HCT116 (cell line): ENCODE measurements at places on chromosomes 7 and 10. TPM values are rescaled to one million over a fixed set of nuclear protein-coding genes. Genes with fewer than 3 reads are reported as not detected.

- H3K27me3 ChIP-seq = no peaks in the 10 kb centered on the region
- no peaks in the 10 kb centered on the region for H3K4me1 ChIP-seq
- no peak for DNase-seq
- H3K36me3 ChIP-seq = no peaks in the 10 kb centered on the region
These were observed 482.5 kb downstream of the GLRX3 start for GRCh38 chr10:130618647-130619046.

DNA sequence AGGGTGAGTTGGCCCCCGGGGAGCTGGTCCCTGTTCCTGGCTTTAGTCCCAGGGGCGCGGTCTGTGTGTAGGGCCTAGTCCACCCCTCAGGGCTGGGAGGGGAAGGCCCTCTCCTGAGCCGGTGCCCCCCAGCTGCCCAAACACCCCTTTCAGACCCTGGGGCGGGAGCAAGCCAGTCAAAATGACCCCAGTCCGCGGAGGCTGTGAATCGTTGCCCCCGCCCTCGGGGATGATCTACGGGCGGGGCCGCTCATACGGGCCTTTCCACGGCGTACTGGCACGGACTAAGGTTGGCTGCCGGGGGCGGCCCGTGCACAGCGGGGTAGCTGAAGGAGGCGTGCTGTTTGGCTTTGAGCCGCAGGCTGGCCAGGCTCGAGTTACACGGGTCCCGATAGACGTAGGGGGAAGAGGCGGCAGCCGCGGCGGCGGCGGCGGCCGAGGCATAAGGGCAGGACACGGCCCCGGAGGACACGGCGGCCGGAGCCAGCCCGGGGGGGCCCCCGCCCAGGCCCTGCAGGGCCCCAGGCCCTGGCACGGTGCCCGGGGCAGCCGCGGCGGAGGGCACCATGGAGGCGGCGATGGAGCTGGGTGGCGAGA lies 4.3 kb downstream of the ELOVL3 start:
- peak; percentile 91 for DNase-seq
- H3K27me3 ChIP-seq = no peaks in the 10 kb centered on the region
- peak overlapping the region; percentile 82 for H3K4me3 ChIP-seq
- peak overlapping the region; percentile 75 for H3K27ac ChIP-seq
- H3K36me3 ChIP-seq = no peaks in the 10 kb centered on the region

DNA sequence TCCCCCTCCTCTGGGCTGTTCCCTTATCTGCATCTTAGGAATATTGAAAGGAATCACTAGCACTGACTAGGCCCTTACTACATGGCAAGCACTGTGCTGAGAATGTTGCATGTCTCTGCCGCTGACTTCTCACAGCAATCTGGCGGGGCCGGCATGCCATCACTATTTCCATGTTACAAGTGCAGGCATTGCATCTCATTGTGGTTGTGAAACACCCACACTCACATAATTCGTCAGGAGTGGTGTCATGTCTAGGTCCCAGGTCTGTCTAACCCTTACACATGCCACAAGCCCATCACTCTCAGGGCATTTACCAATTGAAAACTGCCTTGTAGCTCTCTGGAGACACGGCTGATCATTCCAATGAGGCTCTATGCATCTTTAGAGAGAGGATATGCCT lies 8.5 kb upstream of the IL2RA start:
- H3K4me1 ChIP-seq = no peaks in the 10 kb centered on the region
- peaks cover 36% of the 10 kb centered on the region for H3K27me3 ChIP-seq
- H3K4me3 ChIP-seq = no peak overlapping the region
- no peak overlapping the region for H3K27ac ChIP-seq
- no peaks in the 10 kb centered on the region for H3K36me3 ChIP-seq

DNA sequence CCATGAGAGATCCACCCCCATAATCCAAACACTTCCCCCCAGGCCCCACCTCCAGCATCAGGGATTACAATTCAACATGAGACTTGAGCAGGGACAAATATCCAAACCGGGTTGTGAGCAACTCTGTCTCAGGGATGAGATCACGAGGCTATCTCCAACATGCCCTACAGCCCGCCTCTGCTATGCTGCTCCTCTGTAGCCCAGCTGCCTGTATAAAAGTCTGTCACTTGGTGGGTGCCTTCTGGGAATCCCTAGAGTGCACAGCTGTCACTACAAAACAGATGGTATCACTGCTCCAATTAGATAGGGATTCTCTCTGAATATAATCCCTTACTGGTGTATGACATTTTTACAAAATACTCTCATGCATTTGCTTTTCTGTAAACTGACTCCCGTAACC lies 114.9 kb upstream of the NANOS1 start:
- no peak for DNase-seq
- H3K4me1 ChIP-seq = peaks cover 9% of the 10 kb centered on the region
- no peak overlapping the region for H3K4me3 ChIP-seq
- no peaks in the 10 kb centered on the region for H3K27me3 ChIP-seq

- DNase-seq = no peak
- peaks cover 34% of the 10 kb centered on the region for H3K27me3 ChIP-seq
- no peak overlapping the region for H3K4me3 ChIP-seq
- no peaks in the 10 kb centered on the region for H3K36me3 ChIP-seq
- H3K27ac ChIP-seq = no peak overlapping the region
These were observed 161.6 kb upstream of the KMT2E start for GRCh38 chr7:104852386-104852785.

TMEM72 gene
- not detected for total RNA-seq

DNA sequence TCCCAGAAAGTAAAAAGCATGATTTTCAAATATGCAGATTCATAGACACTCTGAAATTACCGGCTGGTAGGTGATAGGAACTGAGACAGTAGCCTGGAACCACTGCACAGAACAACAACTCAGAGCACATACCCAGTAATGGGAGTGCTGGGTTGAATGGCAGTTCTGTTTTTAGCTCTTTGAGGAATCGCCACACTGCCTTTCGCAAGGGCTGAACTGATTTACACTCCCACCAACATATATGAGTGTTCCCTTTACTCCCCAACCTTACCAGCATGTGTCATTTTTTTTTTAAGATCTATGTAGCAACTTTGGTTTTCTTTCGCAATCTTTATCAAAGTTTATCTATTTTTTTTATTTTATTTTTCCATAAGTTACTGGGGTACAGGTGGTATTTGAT lies 358.8 kb downstream of the CALN1 start:
- no peaks in the 10 kb centered on the region for H3K36me3 ChIP-seq
- no peak overlapping the region for H3K27ac ChIP-seq
- H3K4me3 ChIP-seq = no peak overlapping the region

DNA sequence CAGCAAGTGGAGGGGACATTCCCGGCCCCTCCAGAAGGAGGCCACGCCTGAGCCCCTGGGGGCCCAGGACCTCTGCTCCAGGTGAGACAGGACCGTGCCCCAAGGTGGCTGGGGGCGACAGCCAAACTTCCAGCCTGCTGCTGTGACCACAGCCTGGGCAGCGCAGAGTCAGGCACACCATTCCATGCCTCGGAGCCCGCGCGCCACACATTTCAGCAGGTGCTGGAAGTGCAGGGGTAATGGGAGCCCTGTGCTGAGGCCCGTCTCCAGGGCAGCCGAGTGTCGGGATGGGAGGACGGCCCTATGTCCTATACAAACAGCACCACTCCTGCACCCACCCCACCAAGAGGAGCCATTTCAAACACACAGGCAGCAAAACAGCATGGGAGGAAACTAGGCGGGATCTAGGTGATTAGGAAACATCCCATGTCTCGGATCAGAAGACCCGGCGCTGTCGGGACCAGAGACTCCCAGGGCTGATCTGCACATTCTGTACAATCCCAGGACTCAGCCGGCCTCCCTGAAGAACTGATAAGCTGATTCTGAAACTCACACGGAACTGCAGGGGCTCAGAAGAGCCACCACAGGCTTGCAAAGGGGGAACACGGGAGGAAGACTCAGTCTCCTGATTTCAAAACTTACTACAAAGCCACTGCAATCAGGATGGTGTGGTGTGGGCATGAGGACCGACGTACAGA lies 272.3 kb downstream of the ELFN1 start:
- H3K27me3 ChIP-seq = no peaks in the 10 kb centered on the region
- H3K36me3 ChIP-seq = no peaks in the 10 kb centered on the region
- DNase-seq = no peak
- no peak overlapping the region for H3K27ac ChIP-seq
- H3K4me1 ChIP-seq = peaks cover 13% of the 10 kb centered on the region

PRKG1 gene
- total RNA-seq = 1.4 TPM

GPER1 gene
- total RNA-seq = 1.2 TPM

FBXL13 gene
- total RNA-seq = 1.0 TPM

DNA sequence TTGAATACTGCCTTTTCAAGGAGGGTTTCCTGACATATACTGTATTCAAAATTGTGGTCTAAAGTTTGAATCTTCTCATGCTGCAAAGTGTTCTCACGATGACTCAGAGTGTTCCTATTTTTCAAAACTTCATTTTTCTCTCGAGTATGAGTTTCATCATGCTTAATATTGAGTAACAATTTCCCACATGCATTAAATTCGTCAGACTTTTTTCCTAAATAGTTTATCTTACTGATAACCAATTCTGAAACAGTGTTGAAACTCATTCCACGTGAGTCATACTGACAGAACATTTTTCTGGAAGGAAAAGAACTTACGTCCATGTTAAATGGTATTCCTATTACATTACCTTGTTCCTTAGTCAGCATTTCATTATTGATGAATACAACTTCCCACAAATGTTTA lies 44.1 kb downstream of the ZNF33B start:
- H3K27me3 ChIP-seq = no peaks in the 10 kb centered on the region
- peaks cover 36% of the 10 kb centered on the region for H3K36me3 ChIP-seq
- H3K4me1 ChIP-seq = no peaks in the 10 kb centered on the region

DNA sequence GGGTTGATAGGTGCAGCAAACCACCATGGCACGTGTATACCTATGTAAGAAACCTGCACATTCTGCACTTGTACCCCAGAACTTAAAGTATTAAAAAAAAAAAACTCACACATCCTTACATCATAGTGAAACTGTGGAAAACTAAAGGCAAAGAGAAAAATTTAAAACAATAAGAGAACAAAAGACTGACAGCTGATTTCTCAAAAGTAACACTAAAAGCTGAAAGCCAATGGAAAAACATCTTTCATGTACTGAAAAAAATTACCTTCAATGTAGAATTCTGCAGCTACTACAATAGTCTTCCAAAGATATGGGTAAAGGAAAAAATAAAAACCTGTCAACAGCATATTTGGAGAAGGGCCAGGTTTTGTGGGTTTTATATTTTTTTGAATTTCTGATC lies 729.1 kb upstream of the NRP1 start:
- no peak for DNase-seq
- H3K4me3 ChIP-seq = no peak overlapping the region
- no peak overlapping the region for H3K27ac ChIP-seq
- no peaks in the 10 kb centered on the region for H3K27me3 ChIP-seq

- H3K27ac ChIP-seq = no peak overlapping the region
- DNase-seq = no peak
- no peaks in the 10 kb centered on the region for H3K4me1 ChIP-seq
- H3K36me3 ChIP-seq = no peaks in the 10 kb centered on the region
- H3K27me3 ChIP-seq = no peaks in the 10 kb centered on the region
- H3K4me3 ChIP-seq = no peak overlapping the region
These were observed 113.7 kb downstream of the LHPP start for GRCh38 chr10:124575107-124576035.

DNA sequence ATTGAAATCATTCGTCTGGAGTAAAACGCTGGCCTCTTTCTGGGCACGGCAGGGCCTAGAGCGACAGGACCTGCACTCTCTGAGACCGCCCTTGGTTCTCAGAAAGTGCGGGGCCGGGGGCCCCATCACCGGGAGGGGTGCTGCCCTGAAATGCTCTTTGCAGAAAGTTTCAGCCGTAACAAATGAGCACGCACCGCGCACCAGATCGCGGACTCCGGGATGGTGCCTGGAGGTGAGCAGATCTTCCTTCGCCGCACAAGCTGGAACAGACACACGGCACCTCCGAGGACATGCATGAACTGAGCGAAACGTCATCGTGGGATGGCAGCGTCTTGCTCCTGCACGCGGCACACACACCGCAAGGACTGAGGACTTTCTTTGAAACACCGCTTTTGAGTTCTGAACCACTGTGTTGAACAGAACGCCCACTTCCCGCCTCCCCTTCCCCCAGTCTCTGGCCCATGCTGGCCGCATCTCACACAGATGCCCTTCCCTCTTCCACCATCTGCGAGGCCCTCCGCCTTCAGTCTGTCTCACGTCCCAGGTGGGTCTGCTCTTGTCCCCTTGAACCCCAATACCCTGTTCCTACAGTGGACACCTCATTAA lies 538.7 kb upstream of the MGMT start:
- no peaks in the 10 kb centered on the region for H3K4me1 ChIP-seq
- H3K27me3 ChIP-seq = no peaks in the 10 kb centered on the region
- no peak for DNase-seq
- no peaks in the 10 kb centered on the region for H3K36me3 ChIP-seq
- no peak overlapping the region for H3K4me3 ChIP-seq

GRCh38 chr10:693506-693905 lies 4.0 kb upstream of the DIP2C start:
- H3K36me3 ChIP-seq = no peaks in the 10 kb centered on the region
- peaks cover 3% of the 10 kb centered on the region; the same call in 1 of the 2 replicates for H3K4me1 ChIP-seq
- H3K4me3 ChIP-seq = no peak overlapping the region
- H3K27ac ChIP-seq = no peak overlapping the region

GRCh38 chr10:93186653-93187052 lies 113.0 kb downstream of the CYP26A1 start:
- H3K36me3 ChIP-seq = no peaks in the 10 kb centered on the region
- no peaks in the 10 kb centered on the region for H3K4me1 ChIP-seq
- no peaks in the 10 kb centered on the region for H3K27me3 ChIP-seq
- H3K4me3 ChIP-seq = no peak overlapping the region

TMEM140 gene
- total RNA-seq = not detected

DNA sequence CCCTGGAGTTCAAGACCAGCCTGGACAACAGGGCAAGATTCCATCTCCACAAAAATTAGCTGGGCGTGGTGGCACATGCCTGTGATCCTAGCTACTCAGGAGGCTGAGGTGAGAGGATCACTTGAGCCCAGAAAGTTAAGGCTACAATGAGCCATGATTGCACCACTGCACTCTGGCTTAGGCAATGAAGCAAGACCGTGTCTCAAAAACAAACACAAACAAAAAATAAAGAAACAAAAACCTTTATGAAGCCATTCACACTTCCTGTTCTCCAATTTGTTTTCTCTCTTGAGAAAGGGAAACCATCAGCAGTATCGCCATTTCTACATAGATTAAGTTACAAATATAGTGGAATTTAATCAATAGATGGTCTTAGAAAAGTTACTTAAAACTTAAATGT lies 19.8 kb downstream of the YME1L1 start:
- DNase-seq = no peak
- no peak overlapping the region for H3K4me3 ChIP-seq
- H3K36me3 ChIP-seq = peaks cover 49% of the 10 kb centered on the region
- H3K27ac ChIP-seq = no peak overlapping the region
- no peaks in the 10 kb centered on the region for H3K27me3 ChIP-seq

JAKMIP3 gene
- total RNA-seq = 0.17 TPM

ODAD2 gene
- total RNA-seq = 20.4 TPM

SGMS1 gene
- total RNA-seq = 29.1 TPM
